ENCODE measurements at places on chromosomes 5 and 9.

DNA sequence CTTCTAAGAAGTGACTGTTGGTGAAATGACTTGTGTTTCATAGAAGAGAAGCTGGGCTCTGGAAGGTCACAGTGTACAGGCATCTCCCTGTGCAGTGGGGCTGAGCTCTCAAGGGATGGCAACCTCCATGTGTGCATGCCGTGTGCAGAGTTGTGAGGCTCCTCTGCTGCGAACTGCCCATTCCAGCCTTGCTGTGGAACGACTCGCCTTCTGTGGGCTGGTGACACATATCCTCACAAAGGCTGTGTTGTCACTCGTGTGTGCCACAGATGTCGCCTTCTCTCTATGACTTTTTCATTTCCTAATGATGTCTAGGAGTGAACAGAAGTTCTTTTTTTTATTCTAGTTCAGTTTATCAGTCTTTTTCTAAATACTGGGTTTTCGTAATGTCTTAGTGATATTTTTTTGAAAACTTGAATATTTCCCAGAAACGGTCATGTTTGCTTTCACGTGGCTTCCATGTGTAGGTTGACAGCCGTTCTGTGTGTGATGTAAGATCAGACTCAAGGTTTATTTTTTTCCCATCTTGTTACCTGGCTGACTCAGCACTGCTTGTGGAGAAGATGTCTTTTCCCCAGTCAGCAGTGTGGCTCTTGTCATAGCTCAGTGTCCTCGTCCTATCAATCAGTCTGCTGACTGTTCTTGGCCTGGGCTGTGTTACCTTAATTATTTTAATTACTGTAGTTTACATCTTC, 57.3 kb upstream of the CACNA1B start:
- peak; percentile 31 for DNase-seq

DNA sequence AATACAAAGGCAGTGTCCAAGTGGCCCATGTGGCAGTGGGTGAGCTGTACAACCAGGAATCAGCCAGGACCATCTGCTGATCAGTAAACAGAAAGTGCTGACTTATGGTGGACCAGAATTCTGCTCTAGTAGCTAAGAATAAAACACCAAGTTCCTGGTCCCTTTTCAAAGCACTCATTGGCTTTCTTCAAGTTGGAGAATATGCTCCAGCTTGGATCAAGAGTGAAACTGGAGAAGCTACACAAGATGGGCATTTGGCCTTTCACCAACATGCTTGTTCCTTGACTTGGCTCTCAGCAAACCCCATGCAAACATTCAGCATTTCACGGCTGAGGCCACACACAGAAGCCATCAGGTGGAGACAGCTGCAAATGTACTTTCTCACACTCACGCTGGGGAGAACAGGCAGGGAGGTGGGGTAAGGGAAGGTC, 32.1 kb downstream of the MARCHF3 start:
- no peak for DNase-seq

DNA sequence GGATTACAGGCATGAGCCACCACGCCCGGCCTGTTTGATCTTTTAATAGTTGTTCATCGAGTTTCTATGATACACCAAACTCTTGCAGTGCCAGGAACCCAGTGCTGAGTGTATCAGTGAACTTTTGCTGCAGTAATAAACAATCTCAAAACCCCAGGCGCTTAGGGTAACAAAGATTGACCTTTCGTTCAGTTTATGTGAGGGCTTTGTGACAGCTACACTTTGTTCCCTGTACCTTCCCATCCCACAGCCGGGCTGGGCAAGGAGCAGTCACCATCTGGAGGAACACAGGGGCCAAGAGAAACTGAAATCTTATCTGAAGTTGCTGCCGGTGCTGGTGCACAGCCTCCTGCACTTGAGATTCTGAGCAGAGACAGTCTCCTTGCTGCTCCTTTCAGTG, 17.2 kb upstream of the WNK2 start:
- no peak for DNase-seq

- no peak for DNase-seq
Measured at GRCh38 chr5:116531635-116532034, 43.0 kb downstream of the SEMA6A start.

- no peak for DNase-seq
Measured at GRCh38 chr9:4328723-4329122, 28.9 kb upstream of the GLIS3 start.

DNA sequence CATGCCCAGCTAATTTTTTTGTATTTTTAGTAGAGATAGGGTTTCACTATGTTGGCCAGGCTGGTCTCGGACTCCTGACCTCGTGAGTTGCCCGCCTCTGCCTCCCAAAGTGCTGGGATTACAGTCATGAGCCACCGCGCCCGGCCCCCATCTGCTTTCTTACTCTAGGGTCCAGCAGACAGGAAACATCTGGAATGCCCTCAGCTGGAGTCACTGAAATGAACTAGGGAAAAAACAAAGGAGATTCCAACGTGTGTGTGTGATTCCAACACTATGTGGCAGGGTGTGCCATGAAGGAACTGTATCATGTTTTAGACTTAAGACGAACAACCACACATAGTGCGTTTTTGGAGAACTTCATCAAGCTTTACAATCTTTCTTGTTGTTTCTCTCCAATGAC, 540.1 kb upstream of the DAP start:
- no peak for DNase-seq

DNA sequence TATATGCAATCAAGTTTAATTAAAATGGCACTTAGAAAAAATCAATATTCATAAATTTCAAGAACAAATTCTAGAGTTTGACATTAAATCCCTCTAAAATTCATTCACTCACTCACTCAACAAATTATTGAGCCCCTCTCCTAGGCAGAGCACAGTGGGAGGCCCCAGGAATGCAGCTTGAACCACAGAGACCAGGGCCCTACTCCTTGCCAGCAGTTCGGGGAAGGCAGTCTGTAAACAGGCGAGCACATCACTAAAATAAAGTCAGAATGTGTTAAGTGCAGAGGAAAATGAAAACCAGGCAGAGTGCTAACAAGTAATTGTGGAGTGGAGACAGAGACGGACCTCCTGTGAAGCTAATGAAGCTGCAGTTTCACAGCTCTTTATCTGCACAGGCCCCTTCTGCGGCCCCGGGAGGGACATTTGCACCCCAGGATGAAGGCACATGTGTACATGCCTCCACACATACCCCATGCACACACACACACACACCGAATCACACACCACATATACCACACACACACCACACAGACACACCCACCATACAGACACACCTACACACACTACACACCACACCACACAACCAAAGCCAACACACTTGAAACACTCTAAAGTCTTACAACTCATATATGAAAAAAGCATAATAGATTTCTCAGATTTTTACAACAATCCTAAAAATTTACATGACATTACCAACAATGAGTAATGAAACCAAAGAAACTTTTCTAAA, 40.5 kb downstream of the BHMT start:
- no peak for DNase-seq

GRCh38 chr5:113039229-113039933, 62.8 kb downstream of the DCP2 start:
- DNase-seq: no peak

DNA sequence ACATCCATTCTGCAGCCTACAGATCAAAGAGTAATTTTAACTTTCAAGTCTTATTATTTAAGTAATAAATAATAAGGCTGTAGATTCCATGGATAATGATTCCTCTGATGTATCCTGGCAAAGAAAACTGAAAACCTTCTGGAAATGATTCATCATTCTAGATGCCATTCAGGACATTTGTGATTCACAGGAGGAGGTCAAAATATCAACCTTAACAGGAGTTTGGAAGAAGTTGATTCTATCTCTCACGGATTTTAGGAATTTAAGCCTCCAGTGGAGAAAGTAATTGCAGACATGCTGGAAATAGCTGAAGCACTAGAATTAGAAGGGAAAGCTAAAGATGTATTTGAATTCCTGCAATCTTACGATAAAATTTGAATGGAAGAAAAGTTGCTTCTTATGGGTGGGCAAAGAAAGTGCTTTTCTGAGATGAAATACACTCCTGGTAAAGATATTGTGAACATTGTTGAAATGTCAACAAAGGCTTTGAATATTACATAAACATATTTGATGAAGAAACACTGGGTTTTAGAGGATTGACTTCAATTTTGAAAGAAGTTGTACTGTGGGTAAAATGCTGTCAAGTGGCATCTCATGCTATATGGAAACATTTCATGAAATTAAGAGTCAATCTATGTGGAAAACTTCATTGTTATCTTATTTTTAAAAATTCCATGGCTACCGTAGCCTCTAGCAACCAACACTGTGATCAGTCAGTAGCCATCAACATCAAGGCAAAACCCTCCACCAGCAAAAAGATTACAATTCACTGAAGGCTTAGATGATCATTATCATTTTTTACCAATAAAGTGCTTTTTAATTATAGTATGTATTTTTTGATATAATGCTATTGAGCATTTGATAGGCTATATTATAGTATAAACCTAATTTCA, 1141.0 kb downstream of the CDH12 start:
- DNase-seq: no peak

DNA sequence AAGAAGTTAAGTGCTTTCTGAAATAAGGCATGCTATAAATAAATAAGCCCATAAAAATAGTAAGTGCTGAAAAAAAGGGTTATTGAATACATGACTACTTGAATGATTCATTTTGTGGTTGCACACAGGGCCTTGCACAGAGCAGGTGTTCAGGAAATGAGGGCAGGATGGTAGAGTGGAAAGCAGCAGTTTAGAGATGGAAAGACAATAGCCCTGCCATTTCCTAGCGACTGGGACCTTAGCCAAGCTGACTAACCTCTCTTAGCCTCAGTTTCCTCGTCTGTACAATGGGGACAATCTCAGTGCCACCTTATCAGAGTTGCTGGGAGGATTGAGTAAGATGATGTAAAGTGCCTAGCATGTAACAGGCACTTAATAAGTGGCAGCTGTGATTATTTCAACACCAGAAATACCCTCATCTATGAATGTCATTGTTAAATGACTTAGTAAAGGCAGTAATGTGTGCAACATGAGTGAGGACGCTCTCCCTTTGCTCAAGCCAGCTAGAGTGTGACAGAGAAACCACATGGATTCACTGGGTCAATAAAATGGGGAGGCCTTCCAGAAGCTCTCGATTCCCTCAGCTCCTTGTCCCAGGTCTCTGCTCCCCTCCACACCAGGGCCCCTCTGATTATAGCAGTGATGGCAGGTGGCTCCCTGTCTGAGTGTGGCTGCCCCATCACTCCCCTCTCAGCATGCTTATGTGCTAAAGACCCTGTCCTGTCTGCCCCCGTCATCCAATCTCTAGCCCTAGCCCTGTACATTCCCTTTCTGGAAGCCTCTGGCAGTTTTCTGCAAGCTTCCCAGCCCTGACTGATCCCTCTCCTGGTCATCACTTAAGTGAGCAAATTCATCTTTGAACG, 16.0 kb upstream of the PHF19 start:
- DNase-seq: peak; percentile 65

DNA sequence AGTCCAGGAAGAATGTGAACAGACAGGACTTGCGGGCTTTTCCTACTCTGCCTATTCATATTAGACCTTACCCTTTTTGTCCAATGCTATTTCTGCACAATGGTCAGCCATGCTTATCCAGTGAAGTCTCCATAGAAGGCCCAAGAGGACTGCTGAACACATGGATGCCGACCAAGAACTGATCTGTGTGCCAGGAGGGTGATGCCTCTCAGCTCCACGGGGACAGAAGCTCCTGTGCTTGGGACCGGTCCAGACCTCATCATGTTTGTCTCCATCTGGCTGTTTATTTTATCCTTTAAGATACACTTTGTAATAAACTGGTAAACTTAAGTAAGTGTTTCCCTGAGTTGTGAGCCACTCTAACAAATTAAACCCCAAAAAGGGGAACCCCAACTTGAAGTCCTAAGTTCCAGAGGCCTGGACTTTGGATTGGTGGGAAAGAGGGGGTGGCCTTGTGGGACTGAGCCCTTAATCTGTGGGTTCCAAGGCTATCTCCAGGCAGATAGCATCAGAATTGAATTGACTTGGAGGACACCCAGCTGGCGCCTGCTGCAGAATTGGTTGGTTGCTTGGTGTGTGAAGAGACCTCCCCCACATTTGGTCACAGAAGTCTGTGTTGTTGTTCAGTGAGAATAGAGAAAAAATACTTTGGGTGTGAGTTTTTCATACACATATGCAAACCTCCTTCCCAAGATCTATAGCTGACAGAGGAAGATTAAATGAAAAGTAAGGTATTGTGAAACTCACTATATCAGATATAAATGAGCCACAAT, 57.9 kb upstream of the ANKH start:
- no peak for DNase-seq

DNA sequence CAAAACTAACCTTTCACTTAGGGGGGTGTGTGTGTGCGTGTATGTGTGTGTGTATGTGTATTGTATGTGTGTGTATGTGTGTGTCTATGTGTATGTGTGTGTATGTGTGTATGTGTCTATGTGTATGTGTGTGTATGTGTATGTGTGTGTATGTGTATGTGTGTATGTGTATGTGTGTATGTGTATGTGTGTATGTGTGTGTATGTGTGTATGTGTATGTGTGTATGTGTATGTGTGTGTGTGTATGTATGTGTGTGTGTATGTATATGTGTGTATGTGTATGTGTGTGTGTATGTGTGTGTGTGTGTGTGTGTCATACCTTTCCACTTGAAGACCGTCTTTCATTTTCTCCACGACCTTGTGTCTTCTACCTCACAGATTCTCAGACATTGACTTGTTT, 20.8 kb upstream of the FLT4 start:
- DNase-seq: no peak

DNA sequence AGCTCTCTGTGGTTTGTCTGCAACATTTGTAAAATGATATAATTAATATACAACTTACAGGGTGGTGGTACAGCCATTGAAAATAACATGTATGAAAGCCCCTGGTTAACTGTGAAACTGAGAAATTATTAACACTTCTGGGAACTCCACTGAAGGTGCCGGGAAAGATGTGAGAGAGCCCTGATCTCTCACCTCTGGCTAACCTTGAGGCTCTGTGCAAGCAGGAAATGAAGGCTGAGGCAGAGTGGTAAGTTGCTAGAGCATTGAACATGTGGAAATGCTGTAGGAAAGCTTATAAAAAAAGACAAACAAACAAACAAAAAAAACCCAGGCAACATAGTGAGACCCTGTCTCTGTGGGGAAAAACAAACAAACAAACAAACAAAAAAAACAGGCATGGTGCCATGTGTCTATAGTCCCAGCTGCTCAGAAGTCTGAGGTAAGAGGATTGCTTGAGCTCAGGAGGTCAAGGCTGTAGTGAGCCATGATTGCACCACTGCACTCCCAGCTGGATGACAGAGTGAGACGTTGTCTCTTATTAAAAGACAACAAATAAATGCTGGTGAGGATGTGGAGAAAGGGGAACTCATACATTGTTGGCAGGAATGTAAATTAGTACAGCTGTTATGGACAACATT, 7.5 kb downstream of the CATSPER3 start:
- no peak for DNase-seq

- DNase-seq: no peak
Measured at GRCh38 chr5:107118184-107119019, 552.3 kb downstream of the EFNA5 start.
